Stimulated activated CD4-positive, alpha-beta T cell treated with anti-CD3 and anti-CD28 coated beads, Interleukin-1b, Interleukin-23, amount 100 ng/mL, for 48 hours (primary cell): ENCODE measurements at places on chromosomes 11 and 22.
A peak's percentile ranks its signal among the peaks of the same experiment; 100 is the strongest.

- no peak for DNase-seq
Measured at GRCh38 chr11:120169981-120170698, 32.2 kb upstream of the TRIM29 start.

GRCh38 chr11:17721242-17721999 is 2.0 kb downstream of the MYOD1 start:
- DNase-seq = no peak

DNA sequence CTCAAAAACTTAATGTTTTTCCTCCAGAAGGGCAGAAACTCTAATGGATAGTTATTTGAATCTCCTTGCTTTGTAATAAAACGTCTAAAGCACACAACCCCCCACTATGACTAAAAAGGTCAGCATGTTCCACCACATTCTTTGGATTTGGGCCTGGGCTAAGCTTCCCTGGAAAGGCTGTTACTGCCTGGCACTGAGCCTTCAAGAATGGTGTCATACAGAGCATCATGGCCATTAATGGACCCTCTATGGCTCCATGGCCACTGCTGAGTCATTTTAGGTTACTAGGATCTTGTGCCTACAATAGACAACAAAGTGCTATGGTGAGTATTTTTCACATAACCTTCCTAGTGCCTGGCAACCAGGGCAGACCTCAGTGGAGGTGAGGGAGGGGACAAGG is 242.6 kb upstream of the FAT3 start:
- no peak for DNase-seq

GRCh38 chr22:41974691-41975290 is 5.5 kb downstream of the SEPTIN3 start:
- DNase-seq = no peak

- DNase-seq = no peak
Measured at GRCh38 chr11:65298131-65298535, 16.5 kb upstream of the CDC42EP2 start.

- DNase-seq = no peak
Measured at GRCh38 chr11:62466444-62466843, 47.6 kb downstream of the SCGB1A1 start.

DNA sequence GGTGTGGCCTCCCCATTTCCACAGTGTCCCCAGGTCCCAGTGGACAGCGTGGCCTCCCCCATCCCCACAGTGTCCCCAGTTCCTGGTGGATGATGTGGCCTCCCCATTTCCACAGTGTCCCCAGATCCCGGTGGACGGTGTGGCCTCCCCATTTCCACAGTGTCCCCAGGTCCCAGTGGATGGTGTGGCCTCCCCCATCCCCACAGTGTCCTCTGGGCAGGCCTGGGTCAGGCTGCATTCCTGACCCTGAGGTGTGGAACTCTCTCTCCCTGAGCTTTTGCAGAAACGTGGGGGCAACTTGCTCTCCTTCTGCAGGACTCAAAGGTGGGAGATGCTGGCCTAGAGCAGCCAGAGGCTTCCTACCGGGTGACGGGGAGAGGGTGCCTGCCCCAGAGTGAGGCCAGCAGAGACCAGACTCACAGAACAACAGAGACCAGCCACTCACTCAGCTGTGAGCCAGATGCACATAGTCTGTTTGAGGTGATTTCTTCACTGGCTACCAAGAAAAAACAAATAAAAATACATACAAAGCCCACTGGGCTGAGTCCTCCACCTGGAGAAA is 85.8 kb upstream of the FGF3 start:
- no peak for DNase-seq

DNA sequence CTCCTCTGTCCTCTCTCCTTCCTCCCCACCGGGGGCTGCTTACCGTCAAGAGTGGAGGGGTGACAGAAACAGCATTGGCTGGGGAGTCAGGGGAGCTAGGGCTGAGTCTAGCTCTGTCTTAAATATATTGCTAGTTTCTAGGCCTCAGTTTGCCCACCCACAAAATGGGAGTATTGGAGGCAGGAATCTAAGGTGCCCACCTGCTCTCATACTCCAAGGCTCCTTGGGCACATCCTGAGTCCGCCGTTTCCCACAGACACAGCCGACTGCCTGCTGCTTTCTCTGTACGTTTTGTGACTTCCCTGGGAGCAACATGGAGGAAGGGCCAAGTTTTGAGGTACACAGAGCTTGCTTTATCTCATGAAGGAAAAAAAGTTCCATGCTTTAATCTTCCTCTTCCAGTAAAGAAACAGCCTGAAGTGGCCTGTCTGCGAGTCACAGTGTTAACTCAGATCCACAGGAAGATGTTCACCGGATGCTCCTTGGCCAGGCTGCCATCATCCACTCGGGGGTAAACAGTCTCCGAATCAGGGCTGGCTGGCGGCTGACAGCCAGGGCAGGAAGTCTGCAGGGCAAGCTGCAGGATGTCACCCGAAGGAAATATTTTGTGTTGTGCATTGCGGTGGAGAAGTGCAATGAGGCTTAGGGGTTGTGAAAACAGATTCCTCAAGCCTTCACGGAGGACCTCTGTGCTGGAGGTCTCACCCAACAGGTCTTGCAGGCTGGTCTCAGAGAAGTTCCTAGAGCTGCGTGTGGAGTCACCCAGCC is 11.0 kb upstream of the CERK start:
- DNase-seq = peak; percentile 56

GRCh38 chr11:16225623-16226022 is 130.7 kb downstream of the SOX6 start:
- DNase-seq = no peak

DNA sequence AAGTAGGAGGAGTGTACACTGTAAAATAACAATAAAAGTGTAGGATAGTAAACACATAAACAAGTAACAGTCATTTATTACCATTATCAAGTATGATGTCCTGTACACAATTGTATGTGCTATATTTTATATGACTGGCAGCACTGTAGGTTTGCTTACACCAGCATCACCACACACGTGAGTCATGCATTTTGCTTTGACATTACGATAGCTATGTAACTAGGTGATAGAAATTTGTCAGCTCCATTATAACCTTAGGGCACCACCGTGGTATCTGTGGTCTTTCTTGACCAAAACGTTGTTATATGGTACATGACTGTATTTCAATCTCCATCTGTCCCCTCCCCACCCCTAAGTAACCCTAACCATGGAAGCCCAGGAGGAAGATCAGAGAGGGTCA is 1.1 kb downstream of the DNAL4 start:
- DNase-seq = peak; percentile 43

- DNase-seq = no peak
Measured at GRCh38 chr11:100930185-100930778, 199.3 kb downstream of the PGR start.

DNA sequence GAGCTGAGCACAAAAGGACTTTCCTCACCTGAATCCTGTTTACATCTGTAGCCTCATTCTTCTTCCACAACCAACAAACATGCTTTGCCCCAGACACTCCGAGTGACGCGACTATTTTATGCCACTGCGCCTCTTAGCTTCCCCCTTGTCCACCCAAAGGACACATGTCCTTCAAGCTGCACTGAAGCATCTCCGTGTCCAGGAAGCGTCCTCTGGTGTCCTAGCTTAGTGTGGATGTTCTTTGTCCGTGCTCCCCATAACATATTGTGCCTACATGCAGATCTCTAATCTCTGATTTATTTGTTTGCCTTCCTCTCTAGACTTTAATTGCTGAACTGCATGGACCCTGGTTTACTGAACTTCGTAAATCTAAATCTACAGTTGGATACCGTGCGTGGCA is 20.1 kb upstream of the CECR2 start:
- DNase-seq = no peak

DNA sequence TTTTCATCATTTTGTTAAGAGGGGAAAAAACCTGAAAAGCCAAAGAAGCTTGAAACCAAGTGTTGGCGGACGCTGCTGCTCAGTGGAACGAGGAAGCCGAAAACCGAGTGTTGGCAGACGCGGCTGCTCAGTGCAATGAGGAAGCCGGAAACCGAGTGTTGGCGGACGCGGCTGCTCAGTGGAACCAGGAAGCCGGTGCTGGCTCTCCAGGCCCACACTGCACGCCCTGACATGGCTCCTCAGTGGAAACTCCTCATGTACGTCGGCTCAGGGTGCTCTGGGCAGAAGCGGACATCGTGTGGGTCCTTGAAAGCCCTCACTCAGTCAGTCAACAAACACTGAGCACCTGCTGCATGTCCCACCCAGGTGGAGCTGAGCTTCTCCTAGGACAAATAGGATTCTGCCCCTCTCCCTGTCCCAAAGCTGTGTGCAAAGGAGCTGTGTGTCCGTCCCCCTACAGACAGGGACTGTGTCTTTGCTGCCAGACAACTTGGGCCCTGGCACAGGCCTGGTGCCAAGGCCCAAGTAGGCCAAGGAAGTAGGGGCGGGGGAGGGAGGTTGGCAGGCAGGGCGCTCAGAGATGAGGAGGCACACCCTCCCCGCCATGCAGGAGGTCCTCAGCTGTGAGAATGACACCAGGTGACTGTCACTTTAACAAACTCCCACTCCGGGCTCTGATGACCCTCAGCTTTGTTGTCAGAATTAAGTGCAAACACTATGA is 37.3 kb downstream of the PHF21B start:
- DNase-seq = peak; percentile 13

DNA sequence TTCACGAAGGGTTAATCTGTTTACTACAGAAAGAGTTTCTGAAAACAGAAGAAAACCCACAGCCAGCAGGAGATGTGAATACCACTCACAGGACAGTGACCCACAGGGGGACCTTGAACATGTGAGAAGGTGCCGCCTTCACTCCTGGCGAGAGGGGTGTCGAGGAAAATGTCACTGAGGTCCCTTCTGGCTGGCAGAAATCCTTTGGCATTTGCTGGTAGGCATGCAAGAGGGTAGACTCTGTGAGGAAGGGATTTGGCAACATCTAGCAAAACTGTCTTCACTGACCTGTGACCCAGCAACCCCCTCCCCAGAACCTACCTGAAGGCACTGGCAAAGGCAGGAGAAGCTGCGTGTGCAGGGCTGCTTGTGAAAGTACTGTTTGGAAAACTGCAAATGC is 8.6 kb downstream of the KCNQ1 start:
- no peak for DNase-seq

GRCh38 chr22:25419247-25420113 is 145.0 kb upstream of the GRK3 start:
- DNase-seq = no peak

DNA sequence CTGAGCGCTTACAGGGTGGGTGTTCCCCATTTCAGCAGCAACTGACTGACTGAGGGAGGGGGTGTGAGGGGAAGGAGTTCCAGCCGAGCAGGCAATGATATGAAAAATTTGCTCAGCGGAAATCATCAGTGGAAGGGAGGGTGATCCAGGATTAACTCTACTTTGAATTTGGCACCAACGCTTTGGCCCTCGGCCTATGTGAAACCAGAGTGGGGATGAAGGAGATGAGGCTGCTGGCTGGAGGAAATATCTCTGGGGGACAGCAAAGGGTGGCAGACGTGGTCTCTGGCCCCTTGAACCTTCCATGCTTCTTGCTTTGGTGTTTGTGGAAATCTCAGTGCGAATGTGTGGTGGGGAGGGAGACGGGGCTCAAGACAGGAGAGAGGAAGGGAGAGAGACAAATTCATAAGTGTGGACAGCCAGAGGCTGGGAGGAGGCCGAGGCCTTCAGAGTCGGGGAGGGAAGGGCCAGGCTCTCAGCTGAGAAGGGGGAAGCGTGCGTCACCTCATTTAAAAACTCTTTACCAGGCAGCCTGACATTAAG is 83.6 kb downstream of the FDX1 start:
- no peak for DNase-seq

- no peak for DNase-seq
Measured at GRCh38 chr11:116793772-116794097, 2.1 kb upstream of the APOA5 start.

- DNase-seq = no peak
Measured at GRCh38 chr11:102453302-102453695, 734 bp upstream of the TMEM123 start.

DNA sequence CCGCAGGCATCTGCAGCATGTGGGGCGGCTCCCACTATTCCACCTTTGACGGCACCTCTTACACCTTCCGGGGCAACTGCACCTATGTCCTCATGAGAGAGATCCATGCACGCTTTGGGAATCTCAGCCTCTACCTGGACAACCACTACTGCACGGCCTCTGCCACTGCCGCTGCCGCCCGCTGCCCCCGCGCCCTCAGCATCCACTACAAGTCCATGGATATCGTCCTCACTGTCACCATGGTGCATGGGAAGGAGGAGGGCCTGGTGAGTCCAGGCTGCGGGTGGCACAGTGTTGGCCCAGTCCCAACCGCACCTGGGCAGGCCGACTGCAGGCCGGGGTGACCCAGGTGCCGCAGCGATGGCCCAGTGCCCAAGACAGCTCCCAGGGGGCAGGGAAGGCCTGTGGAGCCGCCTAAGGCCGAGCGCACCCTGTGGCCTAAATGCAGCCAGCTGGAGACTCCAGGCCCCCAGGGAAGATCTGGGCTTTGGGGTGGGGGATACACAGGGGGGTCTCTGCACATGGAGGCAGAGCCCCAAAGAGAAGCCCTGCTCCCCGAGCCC is 31.3 kb downstream of the MUC5B start:
- no peak for DNase-seq

DNA sequence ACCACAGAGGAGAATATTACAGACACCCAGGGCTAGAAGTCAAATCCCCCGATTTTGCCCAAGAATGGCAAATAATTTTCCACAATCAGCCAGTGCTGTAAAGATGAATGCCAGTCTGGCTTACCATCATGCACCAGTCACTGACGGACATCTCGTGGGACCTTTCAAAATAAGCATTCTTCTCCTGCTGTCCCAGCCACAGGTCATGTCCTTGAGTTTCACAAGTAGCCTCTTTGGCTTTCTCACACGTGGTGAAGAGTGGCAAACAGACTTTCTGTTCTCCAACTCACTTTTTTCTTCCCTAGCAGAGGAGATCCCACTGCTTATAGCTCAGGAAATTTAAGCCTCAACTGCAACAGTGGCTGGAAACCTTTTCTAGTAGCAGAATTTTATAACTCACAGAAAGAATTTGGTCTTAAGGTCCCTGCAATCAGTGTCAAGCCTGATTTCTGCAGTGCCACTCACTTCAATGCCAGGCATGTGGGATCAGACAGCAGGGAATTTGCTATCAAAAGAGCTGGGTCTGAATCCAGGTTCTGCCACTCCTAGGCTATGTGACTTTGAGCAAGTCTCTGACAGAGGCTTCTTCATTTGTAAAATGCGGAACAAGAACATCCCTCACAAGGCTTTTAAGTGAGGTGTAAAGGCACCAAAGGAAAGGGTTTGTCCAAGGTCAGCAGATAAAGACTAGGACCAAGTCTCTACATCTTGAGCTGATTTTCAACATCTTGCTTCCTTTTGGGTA is 3.6 kb downstream of the PIK3IP1 start:
- DNase-seq = no peak

DNA sequence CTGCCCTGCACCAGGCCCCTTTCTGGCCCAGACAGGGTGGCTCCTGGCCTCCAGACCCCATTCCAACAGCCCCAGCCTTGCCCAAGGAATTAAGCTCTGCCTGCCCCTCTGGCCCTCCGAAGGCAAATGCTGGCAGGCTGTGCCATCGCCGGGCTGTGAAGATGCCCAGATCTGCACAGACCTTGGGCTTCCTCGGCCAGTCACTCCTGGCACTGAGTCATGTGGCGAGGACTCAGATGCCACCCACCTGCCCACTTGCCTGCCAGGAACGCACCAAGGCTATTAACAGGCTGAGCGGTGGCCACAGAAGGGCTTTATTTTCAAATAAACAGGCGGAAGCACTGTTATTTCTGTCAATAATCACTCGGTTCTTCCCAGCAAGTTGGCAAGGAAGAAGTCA is 50.3 kb upstream of the TTLL12 start:
- DNase-seq = no peak
